ENCODE measurements at places on chromosomes 3 and 15.

GRCh38 chr3:130299531-130299930, 45.9 kb upstream of the COL6A5 start:
- DNase-seq: no peak

- no peak for DNase-seq
Observed at GRCh38 chr3:11562277-11562881, 81.3 kb downstream of the VGLL4 start.

DNA sequence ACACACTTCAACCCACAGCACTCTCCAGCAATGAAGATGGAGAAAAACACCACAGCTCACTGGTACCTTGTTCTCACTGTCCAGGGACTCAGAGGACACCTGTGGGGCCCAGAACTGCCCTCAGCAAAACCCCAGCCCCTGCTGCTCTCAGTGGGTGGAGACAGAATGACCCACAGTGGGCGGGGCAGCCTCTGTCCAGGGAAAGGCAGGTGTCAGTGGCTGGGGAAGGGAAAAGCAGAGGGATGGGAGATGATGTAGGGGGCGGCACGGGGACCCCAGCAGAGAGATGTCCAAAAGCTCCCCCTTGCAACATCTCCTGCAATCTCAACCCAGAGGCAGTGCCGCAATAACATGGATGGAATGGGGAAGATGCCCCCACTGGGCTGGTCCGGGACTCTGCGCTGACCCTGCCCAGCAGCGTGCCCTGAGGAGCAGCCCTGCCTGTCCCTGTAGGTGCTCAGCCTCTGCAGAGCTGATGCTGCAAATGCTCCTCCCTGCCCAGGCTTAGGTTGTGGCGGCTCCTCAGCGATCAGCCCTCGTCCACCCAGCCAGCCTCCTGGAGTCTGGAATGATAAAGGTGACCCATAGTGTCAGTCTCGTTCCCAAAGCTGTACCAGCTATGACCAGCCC, 193.9 kb downstream of the XXYLT1 start:
- no peak for DNase-seq

DNA sequence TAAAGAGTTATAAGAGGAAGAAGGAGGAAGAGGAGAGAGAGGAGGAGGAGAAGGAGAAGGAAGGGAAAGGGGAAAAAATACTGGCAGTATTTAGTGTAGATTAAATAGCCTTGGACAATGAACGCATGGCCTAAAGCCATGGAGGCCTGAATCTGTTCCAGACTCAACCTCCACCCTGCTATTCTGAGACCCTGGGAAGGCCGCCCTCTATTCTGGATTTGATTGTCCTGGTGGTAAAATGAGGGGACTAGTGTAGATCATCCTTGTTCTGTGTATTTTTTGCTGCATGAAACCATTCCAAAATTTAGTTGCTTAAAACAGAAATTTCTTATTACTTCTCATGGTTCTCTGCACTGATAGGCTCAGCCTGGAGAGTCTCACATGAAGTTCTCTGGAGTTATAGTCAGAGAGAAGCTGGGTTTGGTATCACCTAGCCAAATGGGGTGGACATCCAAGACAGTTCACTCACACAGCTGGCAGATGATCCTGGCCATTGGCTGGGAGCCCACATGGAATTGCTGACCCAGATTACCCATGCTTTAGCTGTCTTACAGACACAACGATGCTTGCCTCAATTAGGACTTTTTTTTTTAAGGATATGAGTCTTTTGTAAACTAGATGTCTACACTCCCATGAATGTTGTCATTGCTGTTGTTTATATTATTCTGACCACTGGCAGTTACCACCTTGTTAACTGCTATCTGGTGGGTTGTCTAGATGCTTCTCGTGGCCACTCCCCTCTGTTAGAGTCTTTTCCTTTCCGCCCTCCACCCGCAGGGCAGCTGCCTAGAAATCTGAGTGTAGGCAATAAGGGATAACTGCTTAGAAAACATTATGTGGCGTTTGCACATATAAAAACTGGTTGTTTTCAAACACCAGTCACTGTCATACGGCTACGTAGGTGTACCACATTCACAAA, 149.9 kb downstream of the SST start:
- DNase-seq: peak; percentile 73

- no peak for DNase-seq
Observed at GRCh38 chr3:76096836-76097588, 311.7 kb upstream of the ZNF717 start.

GRCh38 chr3:122800031-122800430, 5.2 kb downstream of the SLC49A4 start:
- DNase-seq: no peak

- DNase-seq: no peak
Observed at GRCh38 chr3:151330899-151331298, 1.6 kb upstream of the P2RY13 start.

GRCh38 chr3:148459931-148460513, 237.7 kb upstream of the AGTR1 start:
- peak; percentile 3 for DNase-seq

DNA sequence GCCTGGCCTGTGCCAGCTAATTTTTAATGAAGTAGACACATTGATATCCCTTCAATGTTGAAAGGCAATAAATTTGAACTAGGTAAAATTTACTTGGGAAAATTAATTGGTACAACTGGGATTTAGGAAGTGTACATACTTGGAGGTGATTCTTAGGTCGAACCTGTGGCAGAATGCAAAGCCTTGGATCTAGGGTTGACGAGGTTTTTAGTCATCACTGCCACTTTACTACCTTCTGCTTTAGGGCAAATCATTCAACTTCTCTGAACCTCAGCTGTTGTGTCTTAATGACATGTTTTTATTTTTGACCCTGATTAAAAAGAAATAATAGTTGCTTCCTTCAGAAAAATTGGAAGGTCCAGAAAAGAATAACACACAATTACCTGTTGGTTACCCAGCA, 2.5 kb downstream of the APPL1 start:
- DNase-seq: peak; percentile 54

- peak; percentile 46 for DNase-seq
Observed at GRCh38 chr15:68154923-68155559, 50.1 kb downstream of the CALML4 start.

DNA sequence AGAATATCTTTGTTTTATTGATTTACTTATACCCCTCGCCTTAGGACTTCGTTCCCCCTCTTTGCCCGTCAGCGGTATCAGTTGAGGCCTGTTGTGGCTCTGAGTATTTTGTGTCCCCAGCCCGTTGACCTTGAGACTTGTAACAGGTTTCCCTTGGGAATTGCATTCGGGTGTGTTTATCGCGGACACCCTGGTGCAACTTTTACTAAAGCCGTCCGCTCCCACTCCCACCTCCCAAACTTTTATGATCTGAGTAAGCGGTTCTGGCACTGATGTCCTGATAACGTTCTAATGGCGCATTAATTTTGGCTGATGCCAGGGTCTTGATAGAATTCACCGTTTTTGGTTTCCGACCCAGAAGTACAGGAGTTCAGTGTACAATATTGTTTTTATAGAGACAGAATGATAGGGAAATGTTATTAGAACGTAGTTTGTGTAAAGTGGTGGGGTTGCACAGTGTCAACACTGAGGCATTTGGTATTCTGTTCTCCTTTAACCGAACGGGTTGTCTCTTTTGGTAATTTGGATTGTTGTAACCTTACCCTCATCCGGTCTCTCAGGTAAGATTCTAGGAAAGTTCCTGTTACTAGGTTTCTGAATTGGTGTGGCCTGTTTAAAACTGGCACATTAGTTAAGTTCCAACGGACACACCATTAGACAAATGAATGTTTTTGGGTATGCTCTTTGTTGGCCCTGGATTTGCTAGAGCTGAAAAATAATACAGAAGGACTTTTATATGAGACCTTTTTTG, 47.8 kb downstream of the OIP5 start:
- DNase-seq: peak; percentile 35

DNA sequence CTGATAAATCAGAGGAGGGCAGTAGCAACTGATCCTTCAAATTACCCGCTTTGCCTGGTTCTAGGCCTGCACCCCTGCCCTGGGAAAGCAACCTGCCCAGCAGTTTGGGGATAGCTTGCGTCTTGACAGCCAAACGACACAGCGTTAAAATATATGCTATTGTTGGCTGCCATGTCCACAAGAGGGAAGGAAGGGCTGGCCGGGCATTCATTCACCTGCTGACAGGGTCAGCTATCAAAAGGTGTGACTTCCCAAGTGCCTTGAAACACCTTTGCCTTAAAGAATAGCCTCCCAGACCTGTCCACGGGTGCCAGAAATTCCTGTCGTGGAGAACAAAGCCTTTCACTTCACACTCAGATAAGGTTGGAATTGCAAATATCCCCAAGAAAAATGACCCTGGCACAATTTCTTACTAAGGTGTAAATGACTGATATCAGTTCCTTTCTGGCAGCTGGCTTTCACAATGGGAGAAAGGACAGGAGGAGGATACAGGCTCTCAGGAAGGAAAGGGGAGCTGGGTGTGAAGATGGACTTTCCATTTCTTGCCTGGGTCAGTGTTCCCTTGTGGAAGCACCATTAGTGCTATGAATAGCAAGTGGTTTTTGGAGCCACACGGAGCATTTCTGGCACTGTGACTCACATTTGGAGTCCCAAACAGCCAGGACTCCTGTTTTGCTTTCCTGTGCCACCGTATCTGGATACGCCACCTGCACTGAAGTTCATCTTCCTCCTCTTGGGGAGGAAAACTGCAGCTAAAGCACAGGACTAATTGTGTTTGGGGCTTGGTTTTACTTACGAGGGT, 19.2 kb downstream of the ALDH1A3 start:
- no peak for DNase-seq

- peak; percentile 2 for DNase-seq
Observed at GRCh38 chr15:35867356-35867755, 321.4 kb upstream of the DPH6 start.

DNA sequence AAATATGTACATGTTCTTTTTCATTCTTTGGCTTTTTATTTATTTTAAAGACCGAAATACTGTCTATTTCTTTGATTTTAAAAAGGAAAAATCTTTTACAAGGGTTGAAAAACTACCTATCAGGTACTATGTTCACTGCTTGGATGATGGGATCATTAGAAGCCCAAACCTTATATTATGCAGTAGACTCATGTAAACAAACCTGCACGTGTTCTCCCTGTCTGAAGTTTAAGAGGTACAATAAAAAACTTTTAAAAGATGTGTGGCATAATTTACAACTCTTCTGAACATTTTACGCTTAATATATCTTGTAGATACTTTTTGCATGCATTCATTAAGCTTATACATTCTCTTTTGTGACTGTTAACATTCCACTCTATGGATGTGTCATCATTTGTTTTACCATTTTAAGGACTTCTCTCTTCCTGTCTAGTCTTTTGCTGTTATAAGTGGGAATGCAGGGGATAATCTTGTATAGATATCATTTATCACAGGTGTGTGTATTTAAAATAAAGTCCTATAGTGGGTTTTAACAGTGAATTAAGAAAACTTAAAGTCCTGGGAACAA, 6.2 kb downstream of the MGA start:
- DNase-seq: peak; percentile 18

DNA sequence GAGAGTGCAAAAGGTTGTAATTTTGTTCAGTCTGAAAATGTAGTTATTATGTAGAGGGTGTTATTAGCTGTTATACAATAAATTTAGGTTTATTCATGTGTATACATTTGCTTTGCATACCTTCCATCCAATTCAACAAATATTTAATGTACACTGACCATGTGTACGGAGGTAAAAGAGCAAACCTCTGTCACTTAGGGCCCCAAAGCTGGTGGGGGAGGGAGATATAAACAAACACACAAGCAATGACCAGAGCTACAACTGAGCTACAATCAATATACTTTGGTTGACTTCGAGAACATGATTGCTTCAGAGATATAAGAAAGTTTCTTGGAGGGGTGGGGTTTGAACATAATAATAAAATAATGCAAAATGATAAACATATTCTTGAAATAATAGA, 17.5 kb upstream of the BCL6 start:
- no peak for DNase-seq

DNA sequence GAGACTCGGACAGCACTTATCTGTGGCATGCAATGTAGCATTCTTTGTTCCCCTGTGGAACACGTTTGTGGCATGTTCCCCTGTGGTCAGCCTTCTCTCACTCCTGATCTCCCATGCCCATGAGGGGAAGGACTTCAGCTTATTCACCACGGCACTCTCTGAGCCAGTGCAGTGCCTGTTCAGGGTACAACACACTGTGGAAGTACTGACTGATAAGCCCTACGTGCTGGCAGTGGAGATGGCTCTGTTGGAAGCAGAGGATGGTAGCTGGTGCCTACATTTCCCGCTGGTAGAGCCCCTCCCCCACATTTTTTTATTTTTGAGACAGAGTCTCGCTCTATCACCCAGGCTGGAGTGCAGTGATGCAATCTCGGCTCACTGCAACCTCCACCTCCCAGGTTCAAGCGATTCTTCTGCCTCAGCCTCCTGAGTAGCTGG, 43.5 kb upstream of the ETV5 start:
- DNase-seq: no peak

- DNase-seq: no peak
Observed at GRCh38 chr3:182913889-182914288, 66.4 kb downstream of the DCUN1D1 start.

GRCh38 chr3:4828279-4829030, 150.8 kb upstream of the BHLHE40 start:
- peak; percentile 24 for DNase-seq

- DNase-seq: no peak
Observed at GRCh38 chr3:34015204-34016142, 217.0 kb downstream of the PDCD6IP start.

DNA sequence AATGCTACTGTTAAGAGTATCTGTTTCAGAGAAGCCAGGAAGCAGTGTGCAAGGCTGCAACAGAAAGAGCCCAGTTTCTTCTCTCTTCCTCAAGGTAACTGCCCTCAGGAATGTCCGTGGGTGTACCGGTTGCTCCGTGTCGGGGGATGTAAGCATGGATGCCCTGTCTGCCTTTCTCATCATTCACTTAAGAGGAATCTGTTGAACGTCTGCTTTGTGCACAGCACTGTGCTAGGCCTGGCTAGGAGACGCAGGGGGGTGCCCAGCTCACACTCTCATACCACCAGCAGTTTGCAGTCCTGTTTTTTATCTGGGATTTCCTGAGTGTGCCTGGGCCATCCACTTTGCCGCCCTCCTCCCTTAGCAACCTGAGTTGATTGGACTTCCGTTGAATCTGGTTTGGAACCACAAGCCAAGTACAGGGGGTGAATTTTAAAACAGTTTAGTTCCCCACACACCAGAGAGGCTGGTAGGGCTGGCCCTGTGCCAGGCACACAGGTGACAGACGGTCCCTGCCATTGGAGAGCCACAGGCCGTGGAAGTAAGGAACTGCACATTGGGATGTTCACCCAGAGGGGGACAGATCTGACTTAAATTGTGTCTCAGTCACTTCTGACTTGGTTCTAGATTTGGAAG, 11.2 kb downstream of the BOC start:
- DNase-seq: no peak

DNA sequence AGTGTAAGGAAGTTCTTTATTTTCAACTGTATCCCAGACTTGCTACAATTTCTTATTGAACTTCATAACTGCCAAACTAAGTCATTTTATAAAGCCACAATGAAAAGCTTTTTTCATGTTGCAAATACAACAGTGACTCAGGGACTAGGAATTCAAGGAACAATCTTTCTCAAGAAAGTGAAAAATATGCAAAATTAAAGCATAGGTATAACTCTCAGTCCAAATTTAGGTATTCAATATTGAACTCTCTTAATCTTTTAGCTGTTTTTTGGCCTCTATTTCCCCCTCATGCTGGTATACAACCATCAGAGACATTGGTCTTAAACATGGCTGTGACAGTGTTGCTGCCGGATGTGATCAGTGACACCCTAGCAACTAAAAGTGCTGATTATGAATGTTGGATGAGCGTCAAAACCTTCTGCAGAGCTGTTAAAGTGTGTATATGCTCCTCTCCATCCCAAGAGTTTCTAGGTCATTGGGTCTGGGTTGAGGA, 476.9 kb downstream of the ZNF385D start:
- DNase-seq: peak; percentile 8
